Mesenchymal stem cell (in vitro differentiated cells and primary cell): ENCODE measurements at places on chromosomes 11 and 22.

DNA sequence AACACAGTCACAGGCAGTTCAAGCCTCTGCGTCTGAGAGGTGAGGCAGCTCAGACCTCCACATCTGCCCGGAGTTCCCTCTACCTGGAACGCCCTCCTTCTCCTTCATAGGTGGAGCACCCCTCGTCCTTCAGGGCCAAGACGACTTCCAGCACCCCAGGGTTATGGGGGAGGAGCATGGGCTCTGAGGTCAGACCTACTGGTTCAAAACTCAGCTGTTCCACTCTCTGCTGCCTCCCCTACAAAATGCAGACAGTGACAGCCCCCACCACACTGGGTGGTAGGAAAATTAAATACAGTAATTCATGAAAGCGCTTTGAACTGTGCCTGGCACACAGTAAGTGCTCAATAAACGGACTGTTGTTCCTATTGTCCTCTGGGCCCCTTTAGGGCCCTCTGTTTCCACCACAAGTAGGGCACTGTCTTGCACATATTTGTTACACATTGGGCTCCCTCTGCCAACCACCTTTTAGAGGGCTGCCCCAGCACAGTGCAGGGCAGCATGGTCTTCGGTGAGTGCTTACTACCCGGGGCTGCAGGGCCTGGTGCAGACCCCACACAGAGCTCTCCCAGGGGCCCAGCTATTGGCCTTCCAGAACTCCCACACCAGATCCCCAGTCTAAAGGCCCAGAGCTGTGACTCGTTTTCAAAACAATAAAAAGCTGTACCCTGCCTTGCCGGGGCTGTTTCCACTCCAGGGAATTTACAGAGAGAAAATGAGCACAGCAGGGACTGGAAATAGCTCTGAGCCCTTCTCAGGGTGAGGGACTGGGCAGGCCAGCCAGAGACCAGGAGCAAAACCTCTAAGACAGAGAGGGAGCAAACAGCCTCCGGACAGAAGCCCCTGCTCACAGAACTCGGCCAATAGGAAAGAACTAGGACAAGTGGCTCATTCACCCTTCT lies 2.5 kb downstream of the TMEM184B start:
- peak; percentile 51 for DNase-seq

DNA sequence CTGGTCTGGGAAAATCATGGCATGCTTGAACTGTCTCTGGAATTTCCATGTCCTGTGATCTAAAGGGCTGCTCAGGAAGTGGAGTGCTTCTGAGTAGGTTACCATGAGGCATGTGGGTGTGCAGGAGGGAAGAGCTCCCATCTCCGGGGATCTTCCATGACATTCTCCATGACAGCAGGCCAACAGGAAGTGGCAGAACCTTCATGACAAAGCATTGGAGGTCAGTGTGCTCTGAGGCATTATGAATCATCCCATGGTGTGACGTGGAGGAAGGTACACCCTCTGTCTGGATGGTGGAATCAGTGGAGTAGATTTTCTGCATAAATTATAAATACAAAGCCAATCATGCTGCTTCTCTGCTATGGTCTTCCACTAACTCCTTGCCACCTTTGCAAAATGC lies 139.6 kb upstream of the E2F8 start:
- DNase-seq = peak; percentile 95

- DNase-seq = no peak
Observed at GRCh38 chr22:23695571-23696325, 4.9 kb downstream of the RGL4 start.

DNA sequence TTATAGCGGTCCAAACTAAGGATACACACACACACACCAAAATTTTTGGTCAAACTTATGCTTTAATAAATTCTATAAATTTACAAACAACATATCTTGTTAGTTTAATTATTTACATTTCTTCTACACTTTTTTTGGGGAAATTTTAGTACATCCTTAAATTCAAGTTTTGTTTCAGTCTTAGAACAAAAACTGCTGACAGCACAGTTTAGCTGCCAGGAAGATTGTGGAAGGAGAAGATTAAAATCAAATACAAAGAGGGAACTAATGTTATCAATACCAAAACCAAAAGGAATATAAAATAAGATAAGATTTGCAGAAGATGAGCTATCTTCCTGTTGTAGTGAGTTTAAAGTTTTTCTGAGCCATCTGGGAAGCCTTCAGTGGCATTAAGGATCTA lies 368.8 kb downstream of the AASDHPPT start:
- DNase-seq = no peak

GRCh38 chr11:125942771-125943428 lies 2.9 kb upstream of the VSIG10L2 start:
- no peak for DNase-seq

GRCh38 chr11:59859673-59860072 lies 6.6 kb downstream of the TCN1 start:
- no peak for DNase-seq

DNA sequence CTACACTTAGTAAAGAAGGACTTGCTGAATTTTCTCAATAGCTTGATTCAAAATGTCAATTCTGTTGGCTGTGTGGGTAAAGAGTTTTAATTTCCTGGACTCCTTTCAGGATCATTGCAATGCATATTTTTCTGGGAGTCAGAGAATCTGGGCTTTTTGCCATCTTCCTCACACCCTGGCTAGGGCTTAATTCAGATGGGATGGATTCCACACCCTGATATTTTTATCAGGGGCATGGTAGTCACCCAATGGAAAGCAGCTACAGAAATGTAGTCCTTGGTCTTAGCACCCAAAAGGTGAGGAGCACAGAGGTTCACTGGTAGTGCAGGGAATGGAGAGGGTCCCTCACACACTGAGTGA lies 79.3 kb downstream of the SGSM3 start:
- peak; percentile 10 for DNase-seq

GRCh38 chr22:36863979-36864378 lies 3.2 kb downstream of the NCF4 start:
- DNase-seq = no peak

DNA sequence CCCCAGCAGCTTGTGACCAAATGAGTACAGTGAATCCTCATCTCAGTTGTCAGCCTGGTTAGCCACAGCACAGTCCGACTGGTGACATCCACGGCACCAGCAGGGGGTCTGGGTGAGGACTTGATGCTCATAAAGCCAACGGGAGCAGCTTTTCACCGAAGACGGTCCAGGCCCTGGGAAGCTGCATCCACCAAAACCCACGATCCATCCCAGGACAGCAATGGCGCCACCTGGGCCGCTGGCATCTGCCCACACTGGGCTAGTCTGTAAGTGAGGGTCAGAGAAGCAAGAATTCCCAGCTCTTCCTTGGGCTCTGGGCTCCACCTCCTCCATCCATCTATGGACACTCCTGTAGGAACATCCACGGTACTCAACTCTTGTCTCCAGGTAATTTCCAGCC lies 25.1 kb upstream of the FXYD6 start:
- no peak for DNase-seq

- DNase-seq = no peak
Observed at GRCh38 chr11:134349109-134349801, 17.5 kb downstream of the GLB1L2 start.

GRCh38 chr11:12693479-12694182 lies 19.4 kb downstream of the TEAD1 start:
- DNase-seq = peak; percentile 99

GRCh38 chr22:19824926-19825339 lies 29.7 kb downstream of the GNB1L start:
- no peak for DNase-seq

- peak; percentile 28 for DNase-seq
Observed at GRCh38 chr11:96340555-96340885, 2.5 kb downstream of the MAML2 start.

DNA sequence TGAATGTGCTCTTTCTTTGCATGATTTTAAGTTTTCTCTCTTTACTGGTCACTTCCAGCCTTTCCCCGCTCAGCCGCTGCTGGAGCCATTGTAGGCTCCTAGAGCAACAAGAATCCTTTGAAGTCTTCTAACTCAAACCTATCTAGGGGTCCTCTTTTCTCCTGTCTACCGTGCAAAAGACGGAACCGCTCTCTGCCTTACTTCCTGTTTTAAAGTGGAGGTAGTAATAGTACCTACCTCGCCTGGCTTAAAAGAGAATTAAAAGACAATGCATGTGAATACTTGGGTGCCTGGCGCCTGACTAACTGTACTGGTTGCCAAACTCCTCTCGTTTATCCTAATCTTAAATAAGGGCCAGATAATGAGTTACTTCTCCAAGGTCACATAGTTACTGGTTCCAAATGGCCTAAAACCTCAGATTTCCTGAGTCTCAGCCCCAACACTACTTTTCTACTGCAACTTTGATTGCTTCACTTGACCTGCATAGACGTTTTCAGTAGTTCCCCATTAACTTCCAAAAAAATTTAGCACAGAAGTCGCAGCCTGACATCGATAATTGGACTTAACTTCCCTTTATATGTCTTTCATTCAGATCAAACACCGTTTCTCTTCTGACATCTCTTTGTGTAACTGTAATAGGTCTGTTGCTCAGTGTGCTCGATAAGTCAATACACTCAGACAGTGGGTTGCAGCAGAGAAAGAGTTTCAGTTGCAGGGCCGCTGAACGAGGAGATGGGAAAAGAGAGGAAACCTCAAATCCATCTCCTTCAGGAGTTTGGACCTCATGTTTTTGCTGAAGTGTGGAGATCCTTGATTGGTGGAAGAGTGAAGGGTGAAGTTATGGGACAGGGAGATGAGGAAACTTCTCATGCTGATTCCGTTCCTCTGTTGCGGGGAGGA lies 891 bp downstream of the SAMM50 start:
- DNase-seq = peak; percentile 15

DNA sequence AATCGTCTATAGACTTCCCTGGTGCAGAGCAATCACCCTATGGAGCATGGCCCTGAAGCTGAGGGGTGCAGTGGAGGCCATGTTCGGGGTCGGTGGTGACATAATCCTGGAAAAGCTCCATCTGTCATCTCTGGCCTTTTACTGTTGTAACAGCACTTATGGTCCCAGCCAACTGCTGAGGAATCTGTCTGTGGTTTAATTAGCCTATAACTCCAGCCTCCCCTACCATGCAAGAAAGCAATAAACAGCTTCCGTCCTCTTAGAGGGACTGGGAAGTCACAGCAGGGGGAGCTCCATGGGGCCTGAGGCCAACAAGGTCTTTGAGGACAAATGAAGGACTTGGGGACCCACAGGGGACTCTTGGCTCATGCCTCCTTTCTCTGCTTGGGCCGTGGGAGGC lies 159.1 kb upstream of the NECTIN1 start:
- no peak for DNase-seq

DNA sequence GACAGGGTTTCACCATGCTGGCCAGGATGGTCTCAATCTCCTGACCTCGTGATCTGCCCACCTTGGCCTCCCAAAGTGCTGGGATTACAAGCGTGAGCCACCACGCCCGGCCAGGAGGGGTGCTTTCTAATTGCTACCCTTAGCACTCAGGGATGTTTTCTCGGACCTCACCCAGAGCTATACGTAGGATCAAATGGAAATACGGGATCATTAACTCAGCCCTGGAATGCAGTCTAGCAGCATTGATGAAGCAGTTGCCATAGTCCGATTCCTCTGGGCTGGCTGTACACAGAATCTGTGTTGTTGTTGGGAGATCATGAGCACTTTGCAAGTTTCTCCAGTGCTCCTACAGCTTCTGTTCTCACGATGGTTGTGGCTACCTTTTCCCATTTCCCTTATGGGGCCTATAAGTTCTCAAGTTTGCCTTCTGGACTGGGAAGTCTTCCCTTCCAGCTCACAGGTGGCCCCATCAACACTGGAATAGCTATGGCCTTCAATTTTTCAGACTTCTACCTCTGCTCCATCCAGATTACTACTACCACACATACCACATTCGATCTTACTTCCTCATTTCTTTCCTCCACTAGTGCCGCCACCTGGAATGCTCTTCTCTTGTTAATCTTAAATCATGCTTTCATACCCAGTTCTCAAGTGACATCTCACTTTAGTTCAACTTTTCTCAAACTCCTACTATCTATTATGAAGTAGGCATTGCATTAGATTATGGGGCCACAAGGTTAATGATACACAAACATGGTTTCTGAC lies 16.1 kb upstream of the PCF11 start:
- no peak for DNase-seq

DNA sequence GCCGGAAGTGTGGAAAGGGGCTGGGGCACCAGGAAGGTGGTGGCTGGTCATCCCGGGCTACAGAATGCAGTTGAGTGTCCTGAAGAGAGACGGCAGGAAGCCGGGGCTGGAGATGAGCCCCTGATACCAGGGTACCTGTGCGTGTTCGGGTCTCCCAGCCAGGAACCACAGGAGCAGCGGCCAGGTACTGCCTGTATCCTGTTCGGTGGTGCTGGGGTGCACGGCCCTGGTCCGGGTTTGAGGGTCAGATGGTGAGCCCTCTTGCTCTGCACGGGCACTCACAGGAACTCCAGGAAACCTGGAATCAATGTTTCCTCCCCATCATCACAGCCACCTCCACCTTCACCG lies 253.1 kb upstream of the B3GAT1 start:
- DNase-seq = no peak

DNA sequence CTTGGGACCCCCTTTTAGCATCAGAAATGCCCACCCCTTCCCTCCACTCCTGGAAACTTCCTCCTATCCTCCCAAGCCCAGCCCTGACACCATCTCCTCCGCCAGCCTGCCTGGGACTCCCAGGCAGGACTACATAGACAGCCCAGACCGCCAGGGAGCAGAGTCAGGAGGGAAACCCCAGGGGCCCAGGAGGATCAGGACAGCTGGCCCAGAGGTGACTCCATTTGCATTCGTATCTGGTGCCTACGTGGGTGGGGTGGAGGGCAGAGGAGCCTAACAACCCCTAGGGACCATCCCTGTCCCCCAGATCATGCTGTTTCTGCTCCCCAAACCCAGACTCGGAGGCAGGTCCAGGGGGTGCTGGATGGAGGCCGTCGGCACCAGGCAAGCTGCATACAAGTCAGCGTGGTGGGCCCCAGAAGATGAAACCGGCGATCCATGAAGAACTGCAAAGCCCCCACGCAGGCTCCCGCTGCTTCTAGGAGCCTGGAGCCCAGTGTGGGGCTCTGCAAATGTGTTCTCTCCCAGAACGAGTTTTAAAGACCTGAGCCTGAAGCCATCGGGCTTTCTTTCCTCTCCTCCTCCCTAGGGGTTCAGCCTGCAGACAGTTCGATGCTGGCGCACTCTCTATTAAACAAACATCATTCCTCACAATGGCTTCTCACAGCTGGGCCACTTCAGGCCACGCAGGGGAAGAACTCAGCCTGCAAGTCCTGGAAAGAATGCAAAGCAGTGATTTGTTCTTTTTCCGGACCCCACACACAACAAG lies 1506.8 kb downstream of the BRD1 start:
- DNase-seq = no peak

- DNase-seq = no peak
Observed at GRCh38 chr11:19200410-19201201, 1.2 kb downstream of the CSRP3 start.

GRCh38 chr11:94279996-94280395 lies 24.4 kb upstream of the IZUMO1R start:
- no peak for DNase-seq

DNA sequence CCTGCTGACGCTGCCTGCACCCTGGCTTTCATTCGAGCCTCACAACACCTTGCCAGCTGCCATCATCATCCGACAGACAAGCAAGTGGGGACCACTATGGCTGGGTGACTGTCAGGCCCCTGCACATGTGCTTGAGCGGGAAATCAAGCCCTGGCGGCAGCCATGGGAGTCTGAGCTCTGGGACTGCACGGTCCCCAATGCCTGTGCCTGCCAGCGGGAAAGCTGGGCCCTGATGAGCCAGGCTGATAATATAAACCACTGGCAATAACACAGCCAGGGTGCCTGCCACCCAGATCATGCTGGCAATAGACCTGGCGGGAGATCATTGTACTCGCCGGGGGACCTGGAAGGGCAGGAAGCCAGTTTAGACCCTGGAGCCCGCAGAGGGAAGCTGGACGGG lies 2.5 kb downstream of the FGF3 start:
- no peak for DNase-seq

- DNase-seq = no peak
Observed at GRCh38 chr11:28417601-28418323, 309.6 kb downstream of the METTL15 start.

- DNase-seq = peak; percentile 30
Observed at GRCh38 chr22:26998129-26998528, 340.7 kb downstream of the MIAT start.
